ENCODE measurements at places on chromosomes 11 and 22.

DNA sequence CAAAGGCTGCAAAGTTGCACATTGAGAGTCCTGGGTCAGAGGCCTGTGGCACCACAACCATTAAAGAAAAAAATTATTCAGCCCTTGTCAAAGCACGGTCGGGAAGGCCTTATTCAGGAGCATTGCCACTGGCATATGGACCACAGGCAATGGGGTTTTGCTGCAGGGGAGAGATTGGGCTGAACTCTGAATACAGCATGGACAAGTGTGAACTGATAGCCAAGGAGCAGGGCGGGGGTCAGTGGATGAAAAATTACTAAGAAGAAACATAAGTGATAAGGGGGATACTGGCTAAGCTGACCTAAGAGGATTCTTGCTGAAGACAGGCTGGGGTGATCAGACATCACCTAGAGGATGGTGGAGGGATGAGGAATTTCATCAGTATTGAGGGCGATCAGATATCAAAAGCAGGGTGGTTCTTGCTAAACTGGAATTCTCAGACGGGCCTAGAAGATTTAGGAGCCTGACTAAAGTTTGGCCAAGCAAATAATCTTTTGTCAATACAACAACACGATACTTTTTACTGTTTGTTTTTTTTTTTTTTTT, 3.3 kb upstream of the DGCR8 start:
- no peak for DNase-seq

GRCh38 chr22:37109242-37109917, at the start of gene TMPRSS6:
Gene TMPRSS6 (minus strand): TSS chr22:37109713. CDS start chr22:37103417, 6,296 bp downstream.
- DNase-seq = no peak

- no peak for DNase-seq
Measured at GRCh38 chr11:3022982-3023381, 30.9 kb upstream of the NAP1L4 start.

DNA sequence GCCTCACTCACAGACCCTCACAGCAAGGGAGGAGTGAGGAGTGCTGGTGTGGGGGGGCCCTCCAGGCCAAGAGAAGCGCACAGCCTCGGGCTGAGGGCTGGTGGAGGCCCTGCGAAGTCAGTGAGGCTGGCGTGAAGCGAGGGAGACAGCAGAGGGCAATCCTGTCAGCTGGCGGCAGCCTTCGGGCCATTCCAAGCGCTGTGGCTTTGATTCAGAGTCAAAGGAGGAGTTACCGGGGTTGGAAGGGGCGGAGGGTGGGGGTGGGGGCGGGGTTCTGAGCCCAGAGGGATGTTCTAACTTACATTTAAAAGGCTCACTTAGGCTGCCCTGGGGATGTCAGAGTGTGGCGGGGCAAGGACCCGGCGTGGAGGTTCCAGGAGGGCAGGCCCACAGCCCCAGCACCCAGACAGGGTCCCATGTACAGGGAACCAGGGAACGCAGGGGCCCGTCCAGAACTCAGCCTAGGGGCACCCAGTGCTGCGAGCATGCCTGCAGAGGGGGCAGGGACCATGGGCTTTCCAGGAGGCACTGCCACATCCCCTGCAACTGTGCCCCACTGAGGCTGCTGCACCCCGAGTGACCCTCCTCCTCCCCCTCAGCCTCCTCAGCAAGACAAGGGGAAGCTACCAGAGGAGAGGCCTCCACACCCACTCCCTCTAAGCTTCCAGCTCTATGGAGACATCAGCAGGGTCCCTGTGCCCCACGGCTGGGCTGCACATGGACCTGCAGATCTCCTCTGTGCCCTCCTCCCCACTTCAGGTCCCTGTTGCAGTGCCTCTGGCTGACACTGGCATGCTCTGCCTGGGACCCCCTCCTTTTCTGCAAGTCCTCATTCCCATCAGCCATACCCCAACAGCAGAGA, 39.7 kb upstream of the TTLL12 start:
- no peak for DNase-seq

GRCh38 chr22:43385770-43386641, 25.8 kb upstream of the MPPED1 start:
- no peak for DNase-seq

- no peak for DNase-seq
Measured at GRCh38 chr11:120125024-120125423, 12.9 kb downstream of the TRIM29 start.

GRCh38 chr11:2673871-2674471, 25.8 kb downstream of the KCNQ1OT1 start:
- no peak for DNase-seq

DNA sequence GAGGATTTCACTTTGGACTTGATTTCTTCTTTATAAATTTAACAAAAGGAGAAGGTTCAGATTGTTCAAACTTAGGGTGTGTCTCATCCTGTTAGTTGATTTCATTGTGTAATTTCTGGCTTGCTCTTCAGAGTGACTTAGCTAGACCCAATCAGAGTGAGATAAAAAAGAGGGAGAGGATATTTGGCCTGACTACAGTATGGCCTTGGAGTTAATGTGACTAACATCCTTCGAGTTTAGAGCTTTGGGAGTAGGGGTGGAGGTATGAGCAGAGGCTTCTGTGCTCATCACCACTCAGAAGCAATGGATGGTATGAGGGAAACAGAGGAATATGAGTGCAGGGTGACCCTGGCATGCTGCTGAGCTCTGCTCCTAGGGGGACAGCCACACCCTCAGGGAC, 114.2 kb downstream of the ME3 start:
- no peak for DNase-seq

DNA sequence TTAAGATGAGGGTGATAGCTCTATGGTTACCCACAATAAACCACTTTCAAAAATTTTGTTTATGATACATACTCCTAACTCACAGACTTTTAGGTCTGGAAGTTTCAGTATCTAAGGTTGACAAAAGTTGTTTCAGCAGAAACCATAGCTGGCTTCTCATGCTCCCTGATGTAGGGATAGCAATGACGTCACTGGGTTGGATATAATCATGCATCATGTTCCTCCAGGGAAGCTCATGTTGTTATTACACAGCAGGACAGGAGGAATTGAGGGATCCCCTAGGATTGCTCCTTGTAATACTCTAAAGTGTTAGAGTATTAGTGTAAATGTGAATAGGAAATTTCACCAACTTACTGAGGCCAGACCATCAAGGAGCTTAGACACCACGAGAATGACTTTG, 23.6 kb downstream of the APOL3 start:
- no peak for DNase-seq
